Stimulated activated CD4-positive, alpha-beta T cell treated with anti-CD3 and anti-CD28 coated beads, Interleukin-4, amount 100 ng/mL, for 48 hours (primary cell): ENCODE measurements at places on chromosomes 5 and 9.

DNA sequence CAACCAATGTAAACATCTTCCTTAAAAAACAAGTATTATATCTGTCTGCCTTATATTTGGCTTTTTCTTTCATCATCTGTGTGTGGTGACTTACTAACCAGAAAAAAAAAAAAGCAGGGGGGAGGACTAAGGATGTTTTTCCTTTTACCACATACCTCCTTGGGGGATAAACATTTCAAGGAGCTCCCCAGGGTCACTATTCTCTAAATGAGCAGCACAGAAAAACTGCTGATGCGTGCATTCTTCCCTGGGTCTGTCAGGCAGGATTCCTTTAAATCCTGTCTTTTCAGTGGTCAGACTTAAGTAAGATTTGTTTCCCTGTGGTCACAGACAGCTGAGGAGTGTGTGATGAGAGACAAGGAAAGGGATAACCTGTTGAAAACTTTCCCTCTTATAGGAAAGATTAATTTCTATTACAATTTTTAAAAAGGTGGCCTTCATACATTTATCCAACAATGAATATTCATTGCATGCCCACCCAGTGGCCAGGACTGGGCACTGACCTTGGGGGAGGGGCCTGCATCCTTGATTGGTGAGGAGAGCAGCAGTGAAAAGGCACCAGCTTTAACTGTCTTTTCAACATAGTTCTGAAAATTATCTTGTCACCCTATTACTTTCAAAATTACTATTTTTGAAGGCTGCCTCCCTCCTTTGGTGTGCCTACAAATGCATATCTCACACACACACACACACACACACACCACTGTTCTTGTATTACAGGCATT is 123.1 kb downstream of the TLE4 start:
- no peak for DNase-seq

- no peak for DNase-seq
Measured at GRCh38 chr9:27337833-27338526, 41.0 kb upstream of the EQTN start.

DNA sequence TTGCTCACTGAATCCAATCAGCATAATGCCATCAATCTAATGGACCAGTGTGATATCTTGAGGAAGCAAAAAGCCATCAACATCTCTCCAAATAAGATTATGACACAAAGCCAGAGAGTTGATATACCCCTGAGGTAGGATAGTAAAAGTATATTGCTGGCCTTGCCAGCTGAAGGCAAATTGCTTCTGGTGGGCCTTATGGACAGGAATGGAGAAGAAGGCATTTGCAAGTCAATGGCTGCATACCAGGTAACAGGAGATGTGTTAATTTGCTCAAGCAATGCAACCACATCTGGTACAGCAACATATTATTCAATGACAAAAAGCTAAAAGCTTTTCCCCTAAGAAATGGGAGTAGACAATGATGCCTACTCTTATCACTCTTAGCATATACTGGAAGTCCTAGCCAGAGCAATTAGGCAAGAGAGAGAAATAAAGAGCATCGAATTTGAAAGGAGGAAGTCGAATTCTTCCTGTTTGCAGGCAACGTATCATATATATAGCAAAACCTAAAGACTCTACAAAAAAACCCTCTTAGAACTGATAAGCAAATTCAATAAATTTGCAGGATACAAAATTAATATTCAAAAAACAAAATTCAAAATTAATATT is 216.1 kb upstream of the RASA1 start:
- DNase-seq, result no peak

- no peak for DNase-seq
Measured at GRCh38 chr9:137314561-137315560, 12.8 kb upstream of the NRARP start.

DNA sequence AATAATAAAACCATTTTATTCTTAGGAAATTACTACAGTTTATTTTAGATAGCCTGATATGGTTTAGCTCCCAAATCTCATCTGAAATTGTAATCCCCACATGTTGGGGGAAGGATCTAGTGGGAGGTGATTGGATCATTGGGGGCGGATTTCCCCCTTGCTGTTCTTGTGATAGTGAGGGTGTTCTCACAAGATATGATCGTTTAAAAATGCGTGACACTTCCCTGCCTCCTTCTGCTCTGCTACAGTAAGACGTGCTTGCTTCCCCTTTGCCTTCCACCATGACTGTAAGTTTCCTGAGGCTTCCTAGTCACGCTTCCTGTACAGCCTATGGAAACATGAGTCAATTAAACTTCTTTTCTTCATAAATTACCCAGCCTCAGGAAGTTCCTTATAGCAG is 122.4 kb upstream of the FGF10 start:
- no peak for DNase-seq

GRCh38 chr9:89850631-89851325 is 246.0 kb downstream of the GADD45G start:
- no peak for DNase-seq

DNA sequence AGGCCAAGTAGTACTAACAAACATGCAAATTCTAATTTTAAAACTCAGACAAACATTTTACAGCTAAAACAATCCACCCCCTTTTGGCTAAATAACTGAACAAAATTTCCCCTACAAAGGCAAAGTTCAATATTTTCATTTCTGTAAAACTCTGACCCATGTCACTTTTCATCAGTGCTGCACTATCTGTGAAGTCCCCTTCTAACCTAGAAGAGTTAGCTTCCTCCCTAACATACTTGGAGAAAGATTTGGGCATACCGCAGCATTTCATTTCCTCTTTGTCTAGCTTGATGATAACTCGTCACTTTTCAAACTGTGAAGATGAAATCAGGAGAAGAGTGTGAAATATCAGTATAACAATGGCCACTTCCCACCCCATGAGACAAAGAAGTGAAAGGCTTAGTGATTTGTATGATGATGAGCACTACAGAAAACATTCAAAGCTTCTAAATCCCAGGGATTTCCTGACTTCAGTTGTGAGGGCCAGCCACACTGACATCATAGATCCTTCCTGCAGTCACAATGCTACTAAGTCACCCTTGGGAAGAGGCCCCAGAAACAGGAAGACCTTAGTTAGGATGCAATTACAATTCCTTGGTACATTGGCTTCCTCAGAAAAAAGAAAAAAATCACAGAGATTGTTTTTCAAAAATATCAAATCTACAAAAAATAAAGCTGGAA is at the start of gene FAM81B:
FAM81B (plus strand) TSS at position 555 of the 681 bp plus-strand sequence; CDS start at position 579, 24 bp downstream.
- DNase-seq, result no peak

DNA sequence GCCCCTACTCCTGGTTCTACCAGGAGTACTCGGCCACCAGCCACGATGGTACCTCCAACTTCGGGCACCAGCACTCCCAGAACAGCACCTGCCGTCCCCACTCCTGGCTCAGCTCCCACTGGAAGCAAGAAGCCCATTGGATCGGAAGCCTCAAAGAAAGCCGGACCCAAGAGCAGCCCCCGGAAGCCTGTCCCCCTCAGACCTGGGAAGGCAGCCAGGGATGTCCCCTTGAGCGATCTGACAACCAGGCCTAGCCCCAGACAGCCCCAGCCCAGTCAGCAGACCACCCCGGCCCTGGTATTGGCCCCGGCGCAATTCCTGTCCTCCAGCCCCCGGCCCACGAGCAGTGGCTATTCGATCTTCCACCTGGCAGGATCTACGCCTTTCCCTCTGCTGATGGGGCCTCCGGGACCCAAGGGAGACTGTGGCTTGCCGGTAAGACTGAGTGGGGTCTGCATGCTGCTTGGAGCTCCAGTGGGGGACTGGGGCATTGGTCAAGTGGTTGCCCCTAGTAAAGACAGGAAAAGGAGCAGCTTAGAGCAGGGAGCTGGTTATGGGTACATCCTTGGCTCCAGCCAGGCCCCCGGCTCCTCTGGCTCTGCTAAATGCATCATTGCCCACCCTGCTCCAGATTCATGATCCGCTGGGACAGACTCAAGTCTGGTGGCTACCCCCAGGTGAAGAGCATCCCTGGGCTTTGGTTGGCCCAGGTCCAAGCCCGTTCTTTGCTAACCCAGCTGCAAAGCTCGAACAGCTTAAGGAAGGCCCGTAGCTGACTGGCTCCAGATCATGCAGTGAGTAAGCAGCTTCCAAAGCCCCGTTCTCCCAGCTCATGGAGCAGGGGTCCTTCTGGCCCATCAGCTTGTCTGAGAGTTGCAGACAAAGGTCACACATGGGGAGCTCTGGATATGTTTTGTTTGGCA is 14.0 kb downstream of the COL27A1 start:
- DNase-seq, result no peak

DNA sequence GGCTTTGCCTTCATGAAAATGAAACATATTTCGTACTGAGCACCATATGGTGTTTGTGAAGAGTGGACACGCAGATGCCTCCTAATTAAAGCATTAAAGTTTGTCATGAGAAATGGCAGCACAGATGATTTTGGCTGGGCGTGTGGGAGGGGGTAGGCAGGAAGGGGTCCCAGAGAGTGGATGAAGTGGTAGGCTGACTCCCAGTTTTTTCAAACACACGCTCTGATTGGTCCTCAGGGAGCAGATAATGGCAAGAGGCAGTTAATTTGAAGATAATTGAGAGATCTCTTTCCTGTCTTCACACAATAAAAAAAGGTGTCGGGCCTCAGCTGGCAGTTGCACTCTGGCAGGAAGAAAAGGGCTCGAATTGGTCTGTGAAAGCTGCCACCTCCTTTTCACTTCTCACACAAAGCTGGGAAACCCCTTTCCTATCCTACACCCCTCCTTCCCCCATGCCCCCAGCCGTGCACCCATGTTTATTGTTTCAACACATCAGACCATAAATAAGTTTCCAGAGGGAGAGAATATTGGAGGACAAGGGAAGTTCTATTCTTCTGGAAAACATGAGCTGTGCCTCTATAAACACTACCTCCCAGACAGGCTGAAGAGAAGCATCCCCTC is 429.6 kb downstream of the ARHGEF28 start:
- no peak for DNase-seq

- no peak for DNase-seq
Measured at GRCh38 chr9:6305954-6306563, 22.1 kb upstream of the TPD52L3 start.

DNA sequence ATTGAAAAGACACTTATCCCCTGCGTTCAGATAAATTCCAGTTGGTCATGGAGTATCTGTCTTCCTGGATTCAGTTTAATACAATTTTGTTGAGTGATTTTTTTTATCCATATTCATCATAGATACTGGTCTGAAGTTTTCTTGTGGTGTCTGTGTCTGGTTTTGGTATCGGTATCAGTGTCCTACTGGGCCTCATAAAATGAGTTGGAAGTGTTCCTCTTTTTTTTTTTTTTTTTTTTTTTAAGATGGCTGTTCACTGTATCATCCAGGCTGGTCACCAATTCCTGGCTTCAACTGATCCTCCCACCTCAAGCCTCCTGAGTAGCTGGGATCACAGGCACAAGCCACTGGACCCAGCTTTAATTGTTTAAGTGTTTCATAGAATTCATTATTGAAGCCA is 2.9 kb upstream of the CAMSAP1 start:
- no peak for DNase-seq

DNA sequence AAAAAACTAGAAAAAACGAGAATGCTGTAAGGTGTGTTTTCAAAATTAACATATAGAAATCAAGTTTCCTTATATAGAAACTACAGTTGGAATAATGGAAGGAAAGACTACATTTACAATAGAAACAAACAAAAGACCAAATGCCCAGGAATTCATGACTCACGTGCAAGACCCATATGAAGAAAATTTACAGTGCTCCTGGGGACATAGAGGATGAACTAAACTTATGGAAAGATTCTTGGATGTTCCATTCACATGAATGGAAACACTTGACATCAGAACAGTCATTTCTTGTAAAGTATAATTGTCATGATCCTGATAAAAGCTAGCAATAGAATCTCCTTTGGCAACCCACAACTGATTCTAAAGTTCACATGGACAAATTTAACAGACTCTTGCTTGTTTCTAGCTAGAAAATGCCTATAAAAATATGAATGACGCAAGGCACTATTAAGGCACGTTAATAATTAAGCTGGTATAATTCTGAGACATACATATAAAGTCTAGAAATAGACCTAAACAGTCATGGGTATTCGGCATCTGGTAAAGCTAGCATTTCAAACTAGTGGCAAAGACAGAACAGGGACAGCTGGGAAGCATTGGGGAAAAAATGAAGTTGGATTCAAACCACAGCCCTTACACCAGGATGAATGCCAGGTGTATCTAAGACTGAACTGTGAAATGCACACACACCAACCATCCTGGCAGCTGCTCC is 5.1 kb upstream of the ZFP62 start:
- no peak for DNase-seq

- no peak for DNase-seq
Measured at GRCh38 chr5:173664154-173664526, 47.7 kb upstream of the BOD1 start.

DNA sequence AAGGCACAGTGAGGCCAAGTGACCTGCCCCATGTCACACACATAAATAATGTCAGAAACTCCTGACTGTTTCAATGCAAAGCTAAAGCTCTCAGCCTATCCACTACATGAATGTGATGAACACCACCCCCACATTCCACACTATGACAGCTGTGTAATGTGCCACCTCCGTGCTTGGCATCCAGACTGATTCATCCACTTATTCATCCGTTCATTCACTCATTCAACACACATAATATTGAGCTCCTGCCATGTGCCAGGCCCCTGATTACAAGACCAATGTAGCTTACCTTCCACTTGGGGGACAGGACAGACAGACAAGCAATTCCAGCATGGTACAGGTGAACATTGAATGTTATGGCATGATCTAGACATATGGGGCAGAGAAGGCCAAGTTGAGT is 46.2 kb upstream of the FABP6 start:
- DNase-seq, result no peak

DNA sequence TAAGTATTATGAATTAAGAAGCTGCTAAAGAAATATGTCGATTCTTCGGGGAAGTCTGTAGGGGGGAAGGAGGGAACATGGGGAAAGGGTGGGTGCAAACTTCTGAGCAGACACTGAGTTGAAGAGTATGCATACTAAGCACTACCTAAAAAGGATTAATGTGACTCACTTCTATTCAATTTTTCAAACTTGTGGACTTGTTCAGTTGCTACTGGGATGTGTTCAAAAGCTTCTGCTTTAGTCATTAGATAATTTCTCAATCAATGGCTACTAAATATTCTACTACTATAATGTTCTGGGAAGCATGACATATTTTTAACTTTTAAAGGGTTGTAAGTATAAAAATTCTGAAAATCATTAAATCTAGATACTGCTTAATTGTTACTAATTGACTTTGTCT is 109.7 kb upstream of the FER start:
- DNase-seq, result no peak

GRCh38 chr9:33161011-33161588 is 6.0 kb downstream of the B4GALT1 start:
- DNase-seq, result peak; percentile 36

DNA sequence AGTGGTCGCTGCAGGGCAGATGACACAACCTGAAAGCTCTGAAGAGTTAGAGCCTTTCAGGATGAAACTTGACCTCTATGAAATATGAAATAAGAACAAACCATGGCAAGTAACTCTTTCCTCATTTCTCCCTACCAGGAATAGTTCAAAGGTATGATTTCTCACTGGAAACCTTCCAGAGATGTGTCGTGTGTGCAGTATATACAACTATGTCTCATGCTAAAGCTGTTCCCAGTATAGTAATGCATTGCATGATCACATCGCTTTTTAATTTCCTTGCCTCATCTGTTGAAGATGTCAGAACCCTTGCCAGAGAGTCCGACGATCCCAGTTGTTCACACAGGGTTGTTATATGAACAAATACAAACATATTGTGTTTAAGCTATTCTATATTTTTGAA is 45.8 kb upstream of the RGMB start:
- DNase-seq, result no peak

- DNase-seq, result no peak
Measured at GRCh38 chr5:55205001-55205400, 22.1 kb downstream of the MCIDAS start.
